ENCODE measurements at places on chromosomes 11 and 22.
A peak's percentile ranks its signal among the peaks of the same experiment; 100 is the strongest.

DNA sequence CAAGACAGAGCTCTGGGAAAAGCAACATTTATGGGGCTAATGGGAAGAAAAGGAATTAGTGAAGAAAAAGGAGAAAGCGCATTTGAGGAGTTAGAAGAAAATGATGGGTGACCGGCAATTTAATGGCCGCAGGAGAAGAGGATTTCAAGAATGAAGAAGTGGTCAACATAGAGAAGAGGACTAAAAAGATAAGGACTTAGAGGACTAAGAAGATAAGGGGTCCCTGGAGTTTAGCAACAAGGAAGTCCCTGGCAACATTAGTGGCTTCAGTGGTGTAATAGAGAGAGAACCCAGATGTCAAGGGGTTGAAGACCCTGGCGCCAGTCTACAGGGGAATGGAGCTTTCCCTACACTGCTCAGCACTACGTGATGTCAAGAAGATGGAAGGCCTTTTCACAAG is 32.3 kb downstream of the WEE1 start:
- no peak for DNase-seq

DNA sequence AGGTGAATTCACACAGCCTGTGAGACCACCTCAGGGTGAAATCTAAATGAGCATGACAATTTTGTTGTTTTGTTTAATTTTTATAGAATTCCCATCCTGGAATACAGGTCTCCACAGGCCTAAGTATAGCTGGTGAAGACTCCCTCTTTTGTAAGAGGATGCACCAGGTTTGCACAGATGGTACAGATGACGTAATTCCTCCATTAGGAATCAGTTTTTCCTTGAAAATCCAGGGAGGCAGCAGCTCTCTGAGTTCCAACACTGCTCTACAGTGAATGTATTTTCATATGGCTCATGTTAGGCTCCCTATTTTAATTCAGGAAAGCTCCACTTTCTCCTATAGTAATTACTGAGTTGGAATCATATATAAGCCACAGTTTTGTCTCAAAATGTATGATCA is 47.2 kb downstream of the USP28 start:
- DNase-seq: no peak

DNA sequence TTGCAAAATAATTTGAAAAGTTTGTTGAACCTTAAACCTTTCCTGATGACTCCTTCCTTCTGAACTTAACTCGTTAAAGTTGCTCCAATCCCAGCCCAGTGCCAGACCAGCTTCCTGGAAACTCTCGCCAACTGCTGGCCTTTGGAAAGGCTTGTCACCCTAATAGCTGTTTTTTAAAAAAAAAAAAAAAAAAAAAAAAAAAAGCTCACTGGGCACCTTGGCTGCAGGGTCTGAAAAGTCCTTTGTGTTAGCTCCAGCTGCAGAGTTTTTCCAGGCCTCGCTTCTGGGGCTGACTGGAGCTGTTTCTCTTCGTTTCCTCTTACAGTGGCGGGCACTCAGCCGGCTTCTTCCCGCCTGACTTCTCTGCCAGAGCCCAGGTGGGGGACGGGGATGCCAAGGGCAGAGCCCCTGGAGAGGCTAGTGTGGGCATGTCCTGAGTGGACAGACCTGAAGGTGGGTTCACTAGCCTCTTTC is 25.1 kb downstream of the KCNQ1OT1 start:
- no peak for DNase-seq

- DNase-seq: no peak
These were observed 9.0 kb upstream of the MTMR3 start for GRCh38 chr22:29873943-29874342.

GRCh38 chr11:36019005-36019596 is 75.2 kb downstream of the LDLRAD3 start:
- no peak for DNase-seq

DNA sequence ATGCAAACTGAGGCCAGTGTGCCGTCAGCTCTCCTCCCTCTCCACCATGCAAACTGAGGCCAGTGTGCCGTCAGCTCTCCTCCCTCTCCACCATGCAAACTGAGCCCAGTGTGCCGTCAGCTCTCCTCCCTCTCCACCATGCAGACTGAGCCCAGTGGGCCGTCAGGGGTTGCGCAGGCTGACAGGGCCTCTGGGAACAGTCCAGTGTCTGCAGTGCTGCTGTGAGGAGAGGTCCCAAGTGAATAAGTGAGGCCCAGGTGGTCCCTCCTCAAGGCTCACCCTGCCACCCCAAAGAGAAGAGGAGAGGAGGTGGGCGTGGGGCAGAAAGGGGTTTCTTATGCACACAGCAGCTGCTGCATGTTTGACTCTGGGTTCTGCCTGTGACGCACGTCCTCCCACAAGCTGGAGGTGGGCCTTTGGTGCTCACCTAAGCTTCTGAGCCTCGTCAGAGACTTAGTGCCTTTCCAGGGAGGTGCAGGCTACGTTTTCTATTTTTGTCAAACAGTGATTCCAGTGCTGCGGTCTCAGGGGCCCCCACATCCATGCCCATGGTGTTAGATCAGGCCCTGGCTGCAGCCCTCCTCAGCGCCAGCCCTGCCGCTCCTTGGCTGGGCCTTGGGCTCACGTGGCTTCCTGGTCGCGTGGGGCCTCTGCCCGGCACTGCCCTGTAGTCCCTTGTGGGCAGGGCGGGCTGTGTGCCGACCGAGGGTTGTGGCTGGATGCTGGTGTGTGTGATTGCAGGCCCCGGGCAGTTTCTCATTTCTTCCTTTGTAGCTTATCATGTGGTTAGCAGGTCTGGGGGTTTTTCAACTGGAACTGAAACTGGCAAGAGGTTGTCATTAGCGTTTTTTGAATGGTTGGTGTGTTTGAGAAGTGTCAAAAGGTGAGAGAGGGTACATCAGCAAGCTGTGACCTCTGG is 7.1 kb downstream of the TPCN2 start:
- DNase-seq: peak; percentile 76

DNA sequence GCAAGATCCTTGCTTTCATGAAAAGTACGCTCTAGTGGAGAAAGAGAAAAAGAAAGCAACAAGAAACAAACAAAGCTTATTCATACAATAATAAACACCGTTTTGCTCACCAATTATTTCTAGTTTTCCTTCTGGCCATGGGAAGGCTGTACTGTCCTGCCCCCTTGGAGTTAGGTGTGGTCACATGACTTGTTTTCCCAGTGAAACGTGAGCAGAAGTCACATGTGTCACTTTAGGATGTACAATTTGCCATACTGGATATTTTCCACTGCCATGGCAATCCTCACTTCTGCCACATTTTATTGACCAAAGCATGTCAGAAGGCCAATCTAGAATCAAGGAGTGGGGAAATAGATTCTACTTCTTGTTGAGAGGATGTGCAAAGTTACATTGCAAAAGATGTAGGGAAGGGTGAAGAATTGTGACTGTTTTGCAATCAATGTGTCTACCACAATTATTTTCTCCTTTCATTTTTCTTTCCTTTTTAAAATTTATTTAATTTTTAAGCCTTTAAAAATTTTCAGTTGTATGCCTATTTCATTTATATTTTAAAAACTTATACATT is 24.3 kb upstream of the TRAF6 start:
- no peak for DNase-seq

DNA sequence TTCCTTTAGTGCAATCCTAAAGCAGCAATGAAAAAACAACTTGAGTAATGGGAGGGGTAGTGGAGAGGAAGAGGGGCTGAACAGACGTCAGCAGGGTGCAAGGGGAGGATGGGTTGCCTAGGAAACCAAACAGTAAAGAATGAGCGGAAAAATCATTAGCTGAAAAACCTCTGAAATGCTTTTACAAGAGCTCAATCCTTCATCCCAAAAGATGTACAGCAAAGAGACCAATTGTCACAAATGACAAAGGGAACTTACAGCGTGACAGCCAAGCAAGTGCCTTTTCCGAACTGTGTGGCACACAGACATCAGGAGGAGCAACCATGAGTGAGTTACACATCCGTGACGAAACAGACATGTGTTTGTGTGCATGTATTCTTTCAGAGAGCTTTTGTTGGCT is 104.6 kb downstream of the SIK3 start:
- no peak for DNase-seq

DNA sequence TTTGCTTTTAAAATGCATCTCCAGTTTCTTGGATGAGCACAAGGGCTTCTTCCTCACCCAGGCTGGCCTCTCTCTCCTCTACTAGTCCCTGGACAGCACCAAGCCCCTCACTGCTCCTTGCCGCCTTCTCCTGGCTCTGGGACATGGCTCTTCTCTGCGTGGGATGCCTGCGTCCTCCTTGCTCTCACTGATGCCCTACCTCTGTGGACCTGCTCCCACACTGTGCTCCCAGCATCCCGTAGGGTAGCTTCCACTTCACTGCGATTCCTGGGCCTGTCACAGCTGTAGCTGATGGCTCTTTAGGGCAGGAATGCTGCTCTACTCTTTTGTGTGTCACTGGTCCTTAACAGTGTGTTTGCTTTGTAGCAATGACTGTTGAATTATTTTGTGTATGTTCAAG is 136.3 kb downstream of the SNX19 start:
- no peak for DNase-seq

DNA sequence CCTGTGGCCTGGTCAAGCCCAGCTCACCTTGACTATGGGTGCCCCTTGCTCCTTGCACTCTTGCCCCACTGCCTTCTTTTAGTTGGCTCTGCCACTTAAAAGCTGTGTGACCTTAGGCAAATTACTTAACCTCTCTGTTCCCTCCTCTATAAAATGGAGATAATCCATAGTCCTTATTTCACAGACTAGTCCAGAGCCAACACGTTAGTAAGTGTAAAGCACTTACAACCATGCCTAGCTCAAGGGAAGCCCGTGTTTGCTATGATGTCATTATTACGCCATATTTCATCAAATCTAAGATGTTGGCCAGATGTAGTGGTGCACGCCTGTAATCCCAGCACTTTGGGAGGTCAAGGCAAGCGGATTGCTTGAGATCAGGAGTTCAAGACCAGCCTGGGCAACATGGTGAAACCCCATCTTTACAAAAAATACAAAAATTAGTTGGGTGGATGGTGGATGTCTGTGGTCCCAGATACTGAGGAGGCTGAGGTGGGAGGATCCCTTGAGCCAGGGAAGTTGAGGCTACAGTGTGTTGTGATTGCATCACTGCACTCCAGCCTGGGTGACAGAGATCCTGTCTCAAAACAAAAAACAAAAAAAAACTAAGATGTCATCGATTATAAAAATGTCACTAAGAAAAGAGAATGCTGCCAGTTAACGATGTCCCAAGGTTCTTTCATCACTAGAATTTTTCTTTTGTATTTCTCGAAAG is 2.3 kb upstream of the CCDC88B start:
- DNase-seq: no peak

DNA sequence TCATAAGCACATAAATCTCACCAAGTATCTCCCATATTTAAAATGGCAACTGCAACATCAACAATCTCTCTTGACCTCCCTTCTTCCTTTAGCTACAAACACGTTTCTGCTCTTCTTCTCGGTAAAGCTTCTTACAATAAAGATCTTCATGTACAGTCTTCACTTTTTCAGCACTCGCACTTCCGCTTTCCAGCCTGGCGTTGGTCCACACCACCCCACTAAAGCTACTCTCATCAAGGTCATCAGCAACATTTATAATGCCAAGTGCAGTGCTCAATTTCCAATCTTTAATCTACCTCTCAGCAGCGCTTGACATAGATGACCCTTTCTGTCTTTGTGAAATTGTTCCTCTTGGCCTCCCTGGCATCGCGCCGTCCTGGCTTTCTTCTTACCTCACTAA is 33.6 kb downstream of the NTM start:
- DNase-seq: no peak

- no peak for DNase-seq
These were observed 121.9 kb downstream of the FBXO7 start for GRCh38 chr22:32596471-32596870.

- no peak for DNase-seq
These were observed 28.0 kb downstream of the KCNQ1OT1 start for GRCh38 chr11:2671748-2672147.

DNA sequence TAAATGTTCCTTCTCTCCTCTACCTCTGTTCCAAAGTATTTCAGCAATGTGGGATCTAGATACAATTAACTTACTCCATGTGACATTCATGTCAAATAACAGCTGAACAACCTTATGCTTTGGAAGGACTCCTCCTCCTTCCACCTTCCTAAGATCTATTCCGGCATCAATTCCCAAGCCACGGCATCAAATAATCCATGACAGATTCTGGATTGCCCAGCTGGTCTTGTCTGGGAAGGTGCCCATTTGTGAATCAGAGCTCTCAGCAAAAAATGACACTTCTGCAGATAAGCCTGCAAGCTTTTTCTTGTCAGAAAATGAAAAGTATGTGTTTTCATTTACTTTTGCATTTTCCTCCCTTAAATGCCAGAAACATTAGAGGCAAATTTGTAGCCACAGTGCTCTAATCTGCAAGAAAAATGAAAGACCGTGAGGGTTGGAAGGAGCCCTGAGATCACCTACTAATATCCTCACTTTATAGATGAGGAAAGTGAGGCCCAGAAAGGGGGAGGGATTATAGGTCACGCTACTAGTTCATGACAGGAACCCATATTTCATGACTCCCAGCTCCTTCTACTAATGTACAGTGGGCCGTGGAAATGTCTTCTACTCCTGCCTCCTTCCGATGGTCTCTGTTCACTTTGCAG is 124.0 kb downstream of the ME3 start:
- no peak for DNase-seq
